ENCODE measurements at places on chromosomes 7 and 10.

DNA sequence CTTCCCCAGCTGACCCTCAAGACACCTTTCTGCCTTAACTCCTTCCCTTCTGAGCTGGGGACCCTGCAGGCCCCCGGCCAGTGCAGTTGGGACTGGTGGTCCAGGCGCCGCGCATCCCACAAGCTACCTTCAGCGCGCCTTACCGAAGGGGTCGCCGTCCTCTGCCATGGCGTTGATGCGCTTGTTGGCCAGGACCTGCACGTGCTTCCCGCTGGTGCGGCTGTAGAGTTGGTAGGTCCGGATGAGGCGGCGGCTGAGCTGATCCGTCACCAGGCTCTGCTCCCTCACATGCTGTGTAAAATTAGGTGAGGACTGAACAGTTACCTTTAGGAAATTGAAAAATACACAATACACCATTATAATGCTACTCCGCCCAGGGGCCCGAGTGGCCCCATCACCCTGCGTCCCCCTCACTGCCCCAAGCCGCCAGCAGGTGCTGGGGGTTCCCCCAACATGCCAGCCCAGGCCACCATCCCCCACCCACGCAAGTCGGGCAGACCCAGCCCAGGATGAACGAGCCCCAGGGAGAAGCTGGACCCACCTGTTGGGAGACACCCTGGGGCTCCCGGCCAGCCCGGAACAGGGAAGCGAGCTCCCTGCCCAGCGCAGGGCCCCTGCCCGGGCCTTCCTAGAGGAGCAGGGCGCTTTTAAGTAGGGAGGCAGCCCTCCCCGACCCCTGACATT is 1.2 kb downstream of the FGF8 start:
- no peak for DNase-seq

DNA sequence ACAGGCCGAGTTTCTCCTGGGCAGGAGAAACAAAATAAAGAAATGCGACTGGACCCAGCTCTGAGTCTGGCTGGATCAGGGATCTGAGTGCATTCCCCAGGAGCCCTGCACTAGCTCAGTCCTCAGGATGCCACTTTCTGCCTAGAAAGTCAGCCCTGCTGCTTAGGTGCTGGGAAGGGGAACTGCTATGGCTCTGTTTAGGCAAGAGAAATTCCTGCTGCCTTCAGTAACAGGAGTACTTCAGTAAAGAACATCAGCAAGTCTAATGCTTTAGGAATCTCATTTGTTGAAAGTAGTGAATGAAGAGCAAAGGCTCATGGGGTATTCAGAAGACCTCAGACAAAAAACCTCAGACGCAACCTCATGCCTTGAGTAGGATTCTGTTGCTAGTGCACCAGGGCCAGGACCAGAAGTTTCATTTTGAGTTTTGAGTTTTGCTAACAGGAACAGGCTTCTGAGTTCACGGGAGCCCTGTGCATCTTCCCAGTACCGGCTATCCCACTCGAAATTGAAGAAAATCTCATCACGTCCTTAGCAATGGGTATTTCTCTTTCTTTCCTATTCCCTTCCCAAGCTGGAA is 170.8 kb upstream of the CDCA7L start:
- DNase-seq = no peak

DNA sequence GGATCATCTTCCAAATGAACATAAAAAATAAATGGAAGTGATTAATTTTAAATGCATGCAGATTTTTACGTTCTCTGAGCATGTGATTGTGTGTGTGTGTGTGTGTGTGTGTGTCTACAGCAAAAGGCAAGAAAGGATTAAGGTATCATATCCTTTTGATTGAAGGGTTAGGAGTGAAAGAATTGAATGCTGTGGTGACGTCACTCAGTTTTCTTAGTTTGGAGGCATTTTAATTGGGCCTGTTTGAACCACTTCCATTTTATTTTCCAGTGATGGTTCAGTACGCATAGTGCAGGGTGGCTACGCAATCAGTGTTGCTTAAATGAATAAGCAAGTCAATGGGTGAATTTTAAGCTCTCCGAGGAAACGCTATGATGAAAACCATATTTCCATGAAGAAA is 31.3 kb downstream of the TACC2 start:
- DNase-seq = no peak

DNA sequence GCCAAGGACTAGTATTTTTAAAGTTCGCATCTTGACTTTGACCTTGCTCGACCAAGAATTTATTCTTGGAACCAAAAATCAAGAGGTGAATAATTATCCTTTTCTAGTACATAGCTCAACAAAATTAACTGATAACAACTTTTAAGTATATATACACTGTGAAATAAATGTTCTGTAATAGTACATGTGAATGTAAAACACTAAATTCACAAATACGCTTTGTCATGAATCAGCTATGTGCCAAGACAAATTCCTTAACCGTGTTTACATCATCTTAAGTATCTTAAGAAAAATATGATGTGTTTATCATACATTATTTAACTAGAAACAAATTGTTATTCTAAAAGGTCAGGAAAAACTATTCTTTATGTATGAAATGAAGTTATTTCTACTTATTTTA is 83.3 kb downstream of the CUL2 start:
- no peak for DNase-seq

DNA sequence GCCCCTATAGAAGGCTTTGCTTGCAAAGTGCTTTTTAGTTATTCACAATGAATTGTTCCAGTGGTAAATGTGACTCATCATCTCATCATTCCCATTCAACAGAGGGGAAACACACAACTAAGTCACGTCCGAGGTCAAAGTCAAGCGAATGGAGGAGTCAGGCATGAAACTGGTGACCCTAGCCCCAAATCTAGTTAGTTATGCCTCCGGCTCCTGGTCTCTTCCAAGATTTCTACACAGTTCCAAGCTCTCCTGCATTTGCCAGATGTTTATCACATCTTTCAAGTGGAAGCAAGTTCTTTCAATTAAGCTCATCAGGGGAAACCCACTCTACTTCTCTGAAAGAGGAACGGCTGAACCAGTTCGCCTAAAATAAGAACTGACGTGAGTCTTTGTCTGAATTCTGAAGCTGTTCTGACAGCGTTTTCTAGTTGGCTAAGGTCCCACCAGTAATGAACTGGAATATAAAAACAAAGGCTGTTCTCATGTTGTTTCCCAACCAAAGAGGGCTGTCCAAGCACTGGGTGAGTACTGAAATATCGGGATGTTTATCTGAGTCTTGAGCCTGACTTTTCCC is 140.9 kb upstream of the NRBF2 start:
- no peak for DNase-seq

GRCh38 chr7:29588900-29589696 is 25.5 kb downstream of the PRR15 start:
- DNase-seq = no peak

DNA sequence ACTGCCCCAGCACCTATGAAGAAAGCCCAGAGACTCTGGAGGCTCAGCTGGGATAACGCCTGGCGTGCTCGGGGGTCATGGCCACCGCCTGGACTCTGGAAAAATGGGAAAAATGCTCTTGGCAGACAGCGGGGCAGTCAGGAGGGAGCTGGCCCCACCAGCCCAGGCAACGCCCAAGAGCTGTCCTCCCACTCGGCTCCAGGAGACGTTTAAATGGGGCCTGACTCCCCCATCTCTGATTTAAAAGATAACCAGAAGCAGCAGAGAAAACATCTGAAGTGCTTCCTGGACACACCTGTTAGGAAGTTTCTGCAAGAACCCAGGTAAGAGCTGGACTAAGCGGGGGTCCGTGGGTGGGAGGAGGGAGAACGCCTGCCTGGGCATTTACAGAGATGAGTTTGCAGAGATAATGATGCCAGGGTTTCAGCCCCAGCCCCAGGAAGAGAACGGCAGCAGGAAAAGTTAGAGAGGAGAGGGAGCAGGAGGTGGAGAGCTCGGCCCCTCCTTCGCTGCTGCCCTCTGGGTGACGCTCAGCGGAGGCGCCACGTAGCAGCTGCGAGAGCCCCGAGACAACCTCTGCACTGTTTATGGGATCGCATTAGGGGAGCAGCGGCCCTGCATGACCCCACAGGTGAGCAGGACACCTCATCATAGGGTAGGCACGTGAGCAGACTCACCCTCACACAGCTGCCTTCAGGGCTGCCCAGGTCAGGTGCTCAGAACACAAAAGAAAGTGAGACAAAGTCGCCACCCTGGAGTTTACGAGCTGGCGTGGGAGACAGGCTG is 83.5 kb upstream of the INSIG1 start:
- no peak for DNase-seq

Measured in NCI-H187 treated with DMSO at 0.1 percent for 48 hours (cell line).